Stimulated activated CD4-positive, alpha-beta T cell treated with anti-CD3 and anti-CD28 coated beads, TNF-alpha, amount 100 ng/mL, for 1 hour (primary cell): ENCODE measurements at places on chromosomes 4 and X.
A peak's percentile ranks its signal among the peaks of the same experiment; 100 is the strongest.

GRCh38 chrX:46587753-46588171 lies 14.2 kb downstream of the CHST7 start:
- DNase-seq, result no peak

- peak; percentile 25 for DNase-seq
Measured at GRCh38 chr4:89438102-89438831, 130.7 kb upstream of the GPRIN3 start.

- DNase-seq, result no peak
Measured at GRCh38 chr4:148834804-148835631, 392.8 kb upstream of the NR3C2 start.

GRCh38 chr4:72820107-72820506 lies 249.4 kb downstream of the COX18 start:
- DNase-seq, result no peak

DNA sequence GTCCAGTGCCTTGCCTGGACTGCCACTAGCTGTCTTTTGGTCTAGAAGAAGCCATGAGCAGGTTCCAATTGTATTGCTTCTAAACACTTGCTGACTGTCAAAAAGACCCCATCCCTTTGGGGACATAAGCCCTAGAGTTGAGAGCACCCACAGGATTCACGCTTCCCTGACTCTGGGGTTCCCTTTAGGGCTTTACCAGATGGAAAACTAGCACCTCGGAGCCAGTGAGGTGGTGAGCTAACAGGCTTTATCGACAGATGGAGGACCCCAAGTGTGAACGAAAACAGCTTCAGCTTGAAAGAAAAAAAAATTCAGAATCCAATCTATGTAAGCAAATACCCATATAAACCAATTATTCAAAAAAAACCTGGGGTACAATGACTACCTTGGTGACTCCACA lies 90.8 kb downstream of the NAA11 start:
- DNase-seq, result no peak

DNA sequence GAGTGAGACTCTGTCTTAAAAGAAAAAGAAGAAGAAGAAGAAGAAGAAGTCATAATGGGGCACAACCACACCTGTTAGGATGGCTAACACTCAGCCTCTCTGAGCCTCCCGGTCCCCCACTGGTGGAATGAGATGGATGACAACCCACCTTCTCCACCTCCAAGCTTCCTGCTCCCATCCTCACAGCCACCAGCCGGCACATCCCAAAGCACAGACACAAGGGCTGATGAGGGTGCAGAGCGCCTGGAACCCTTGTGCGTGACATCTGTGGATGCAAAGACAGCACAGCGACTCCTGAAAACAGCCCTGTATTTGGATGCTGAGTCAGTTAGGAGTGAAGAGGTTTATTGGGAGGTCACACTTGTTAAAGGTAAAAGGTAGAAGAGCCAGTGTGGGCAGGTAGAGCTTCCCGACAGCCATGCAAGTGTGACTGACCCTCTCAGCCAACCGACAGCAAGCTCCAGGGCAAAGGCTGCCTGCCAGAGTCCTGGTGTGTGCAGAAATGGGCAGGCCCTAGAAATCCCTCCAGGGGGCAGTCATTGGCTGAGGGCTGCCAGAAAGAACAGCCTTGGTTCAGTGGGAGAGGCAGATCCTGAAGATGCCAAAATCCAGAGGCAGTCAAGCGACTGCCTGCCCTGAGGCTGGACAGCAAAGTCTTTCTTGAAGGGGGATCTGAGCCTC lies 26.6 kb upstream of the MAN2B2 start:
- DNase-seq, result no peak

- DNase-seq, result no peak
Measured at GRCh38 chrX:16465081-16465876, 184.7 kb upstream of the S100G start.

GRCh38 chr4:23911675-23912455 lies 22.0 kb upstream of the PPARGC1A start:
- DNase-seq, result no peak

DNA sequence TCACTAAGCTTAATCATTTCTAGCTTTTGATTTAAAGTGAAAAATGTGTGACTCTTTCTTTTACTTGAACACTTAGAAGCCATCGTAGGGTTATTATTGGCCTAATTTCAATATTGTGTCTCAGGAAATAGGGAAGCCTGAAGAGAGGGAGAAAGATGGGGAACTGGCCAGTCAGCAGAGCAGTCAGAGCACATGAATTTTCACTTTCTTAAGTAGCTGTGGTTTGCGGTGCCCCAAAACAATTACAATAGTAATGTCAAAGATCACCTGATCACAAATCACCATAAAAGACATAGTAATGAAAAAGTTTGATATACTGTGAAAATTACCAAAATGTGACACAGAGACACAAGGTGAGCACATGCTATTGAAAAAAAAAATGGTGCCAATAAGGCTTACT lies 45.5 kb downstream of the CENPC start:
- no peak for DNase-seq

DNA sequence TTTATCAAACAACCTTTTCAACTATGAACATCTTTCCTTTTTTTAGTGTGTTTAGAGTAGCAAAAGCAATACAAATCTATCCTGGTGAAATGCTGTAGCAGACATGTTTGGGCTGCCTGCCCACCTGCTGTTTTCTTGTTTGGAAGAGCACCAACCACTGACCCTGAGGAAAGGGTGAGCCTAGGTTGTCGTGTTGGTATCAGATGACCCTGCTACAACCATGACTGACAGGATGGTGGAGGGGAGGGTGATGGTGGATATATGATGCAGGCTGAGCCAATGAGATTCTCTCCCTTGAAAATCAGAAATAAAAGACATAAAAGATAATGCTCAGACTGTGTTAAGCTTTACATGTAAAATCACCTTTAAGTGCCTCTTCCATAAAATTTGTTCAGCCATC lies 201.2 kb downstream of the NPNT start:
- no peak for DNase-seq

GRCh38 chr4:128686032-128686465 lies 123.5 kb upstream of the JADE1 start:
- DNase-seq, result no peak

- no peak for DNase-seq
Measured at GRCh38 chr4:30840571-30840970, 120.4 kb downstream of the PCDH7 start.

GRCh38 chrX:153924149-153924861 lies 1.8 kb downstream of the ARHGAP4 start:
- no peak for DNase-seq

DNA sequence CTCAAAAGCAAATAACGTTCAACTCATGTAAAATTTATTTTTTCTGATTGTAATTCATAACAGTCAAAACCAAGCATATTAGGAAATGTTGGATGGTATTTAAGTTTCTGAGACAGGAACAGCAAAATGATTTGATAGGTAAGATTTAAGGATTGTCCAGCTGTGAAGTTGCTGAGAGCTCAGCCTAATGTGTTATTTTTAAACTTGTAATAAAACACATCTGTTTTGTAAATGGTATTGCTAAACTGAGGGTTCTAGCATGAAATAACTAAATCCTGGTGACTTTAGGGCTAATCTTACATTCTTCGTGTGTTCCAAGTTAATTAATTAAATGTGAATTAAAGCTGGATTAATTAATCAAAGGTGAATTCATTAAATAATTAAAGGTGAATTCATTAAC lies 13.3 kb downstream of the TLR10 start:
- DNase-seq, result no peak

GRCh38 chrX:9352243-9352642 lies 112.6 kb upstream of the TBL1X start:
- DNase-seq, result no peak

- no peak for DNase-seq
Measured at GRCh38 chr4:10157478-10158332, 41.1 kb upstream of the WDR1 start.

- DNase-seq, result no peak
Measured at GRCh38 chr4:169665046-169665737, 44.8 kb downstream of the CLCN3 start.

DNA sequence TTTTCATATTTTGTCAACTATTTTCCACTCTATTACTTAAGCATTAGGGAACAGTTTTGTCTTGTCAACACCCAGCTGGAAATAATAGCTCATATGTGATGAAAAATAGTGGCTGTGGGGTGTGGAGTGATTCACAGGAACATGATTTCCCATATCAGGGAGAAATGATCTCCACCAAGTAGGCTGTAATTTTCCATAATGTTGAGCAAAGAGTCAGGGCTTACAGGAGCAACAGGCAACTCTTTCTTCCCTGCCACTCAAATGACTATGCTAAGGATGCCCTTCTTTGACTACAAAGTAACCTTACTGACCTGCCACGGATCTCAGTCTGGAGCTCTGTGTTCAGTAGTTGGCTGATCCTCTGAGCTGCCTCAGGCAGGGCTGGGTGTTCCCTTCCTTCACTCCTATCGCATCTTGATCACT lies 90.0 kb upstream of the GATB start:
- DNase-seq, result no peak
